ENCODE measurements at places on chromosomes 2 and 18.
A peak's percentile ranks its signal among the peaks of the same experiment; 100 is the strongest.

- no peak for DNase-seq
These were observed 11.1 kb downstream of the RHOB start for GRCh38 chr2:20457661-20458630.

DNA sequence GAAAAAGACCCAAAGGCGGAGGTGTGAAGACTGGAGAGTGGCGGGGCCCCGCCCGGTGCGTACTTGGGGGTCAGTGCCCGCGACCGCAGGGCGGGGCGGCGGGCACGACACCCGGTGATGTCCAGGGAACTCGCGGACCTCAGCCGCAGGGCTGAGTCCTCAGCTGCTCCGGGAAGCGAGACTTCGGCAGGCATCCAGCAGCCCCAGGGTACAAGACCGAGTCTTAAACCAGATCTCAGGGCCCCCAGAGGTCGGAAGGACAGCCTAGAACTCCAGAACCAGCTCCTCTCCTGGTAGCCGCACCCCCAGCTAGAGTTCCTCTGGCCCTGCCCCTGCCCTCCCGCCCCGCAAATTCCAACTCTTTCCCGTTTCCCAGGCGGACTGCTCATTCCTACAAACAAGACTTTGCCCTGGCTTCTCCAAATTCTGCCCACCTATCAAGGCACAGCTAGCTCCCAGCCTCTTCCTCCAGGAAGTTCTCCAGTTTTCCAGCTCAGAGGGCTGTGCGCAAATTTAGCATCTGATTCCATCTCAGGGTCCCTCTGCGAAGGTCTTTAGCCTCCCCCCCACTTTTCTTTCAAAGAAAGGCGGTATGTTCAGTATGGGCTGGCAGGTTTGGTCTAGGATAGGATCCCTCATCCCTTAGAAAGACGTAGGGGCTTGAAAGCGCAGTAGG is 26.0 kb upstream of the NOTO start:
- no peak for DNase-seq

DNA sequence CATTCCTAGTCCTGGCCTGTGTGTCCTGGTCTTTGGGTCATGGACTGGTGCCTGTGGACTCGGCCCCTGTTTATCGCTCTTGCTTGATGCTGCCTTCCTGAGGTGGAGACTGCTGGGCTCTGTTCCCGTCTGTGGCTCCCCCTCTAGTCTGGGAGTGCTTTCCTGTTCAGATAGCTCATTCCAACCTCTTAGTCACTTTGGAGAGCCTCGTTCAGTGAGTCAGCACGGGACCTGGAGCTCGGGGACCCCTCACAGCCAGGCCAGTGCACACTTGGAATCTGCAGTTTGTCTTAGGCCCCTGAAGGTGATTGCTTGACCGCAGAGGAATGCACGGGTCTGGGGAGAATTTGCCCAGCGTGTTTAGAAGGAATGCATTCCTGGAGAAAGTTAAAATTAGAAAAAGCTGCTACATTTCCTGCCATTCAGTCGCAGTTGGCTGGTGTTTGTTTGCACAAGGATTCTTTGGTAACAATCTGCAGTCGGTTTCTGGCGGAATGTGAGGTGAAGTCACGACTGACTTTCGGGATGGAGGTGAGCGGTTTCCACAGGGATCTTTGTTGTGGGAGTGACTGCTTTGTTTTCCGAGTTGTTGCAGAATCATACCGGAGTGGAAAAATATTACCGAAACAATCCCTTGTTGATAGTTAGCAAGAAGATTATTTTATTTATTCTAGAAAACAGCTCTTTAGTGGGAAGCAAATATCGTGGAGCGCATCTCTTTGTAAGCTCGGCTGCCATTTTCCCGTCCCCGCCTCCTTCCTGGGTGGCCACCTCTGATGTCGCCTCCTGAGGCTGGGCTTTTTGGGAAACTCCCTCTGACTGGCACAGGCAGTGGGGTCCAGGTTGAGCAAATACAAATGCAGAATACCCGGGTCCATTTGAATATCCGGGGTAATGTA is 29.6 kb downstream of the SH3BP4 start:
- DNase-seq: no peak

- no peak for DNase-seq
These were observed 20.7 kb downstream of the SLC19A3 start for GRCh38 chr2:227696990-227697679.

DNA sequence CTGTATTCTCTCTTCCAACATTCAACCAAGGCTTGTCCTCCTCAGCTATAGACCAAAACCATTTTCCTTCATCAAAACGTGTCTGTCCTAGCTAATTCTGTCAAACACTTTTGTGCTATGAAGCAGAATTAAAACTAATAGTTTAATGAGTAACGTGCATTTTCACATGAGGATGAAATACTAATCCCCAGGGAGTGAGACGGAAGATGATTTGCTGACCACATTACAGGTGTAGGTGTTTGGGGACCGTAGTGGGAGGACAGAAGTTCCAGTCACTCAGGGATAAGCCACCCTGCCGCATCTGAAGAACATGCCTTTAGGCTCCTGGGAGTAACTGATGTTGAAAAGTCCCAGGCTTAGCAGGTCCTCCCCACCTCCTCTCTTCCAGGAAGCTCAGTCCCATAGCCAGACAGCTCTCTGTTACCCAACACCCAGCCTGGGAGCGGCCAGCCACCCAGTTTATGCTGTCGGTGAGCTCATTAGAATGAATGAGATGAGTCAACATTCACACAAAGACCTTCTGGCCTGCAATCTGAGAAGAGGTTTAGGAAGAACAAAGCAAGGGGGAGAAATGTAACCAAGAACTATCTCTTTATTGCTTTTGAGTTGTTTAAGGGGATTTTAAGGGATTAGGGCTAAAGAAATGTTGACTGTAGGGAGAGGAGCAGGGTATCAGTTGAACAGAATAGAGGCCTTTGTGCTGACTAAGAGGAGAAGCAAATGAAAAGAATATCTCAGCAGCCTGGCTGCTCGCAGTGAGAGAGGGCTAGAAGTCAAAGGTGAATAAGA is 122.5 kb downstream of the FOXI3 start:
- no peak for DNase-seq

GRCh38 chr2:196249171-196249570 is 77.8 kb upstream of the STK17B start:
- DNase-seq: no peak

- no peak for DNase-seq
These were observed 231.4 kb downstream of the EIPR1 start for GRCh38 chr2:3146175-3146574.

DNA sequence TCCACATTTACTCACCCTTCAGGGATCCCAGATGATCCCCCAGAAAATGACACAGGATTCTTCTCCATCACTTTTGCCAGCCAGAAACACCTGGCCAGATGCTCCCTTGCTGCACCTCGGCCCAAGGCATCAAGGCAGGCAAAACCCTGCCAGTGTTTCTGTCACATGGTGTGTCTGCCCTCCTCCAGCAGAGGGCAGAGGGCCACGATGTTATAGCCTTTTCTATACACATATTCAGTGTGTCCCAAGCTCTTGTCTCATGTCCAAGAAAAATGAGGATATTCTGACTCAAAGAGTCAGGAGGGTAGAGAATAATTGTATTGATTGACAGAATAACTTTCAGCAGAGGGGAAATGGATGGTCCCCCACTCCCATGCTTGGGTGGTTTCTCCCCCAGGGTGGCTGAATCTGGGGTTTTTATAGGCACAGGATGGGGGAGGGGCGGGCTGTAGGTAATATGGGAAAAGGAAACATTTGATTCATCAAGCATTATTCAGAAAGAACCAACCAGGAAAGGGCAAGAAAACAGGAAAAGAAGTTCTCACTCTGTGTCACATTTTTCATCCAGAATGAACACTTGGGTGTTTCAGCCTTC is 933.9 kb downstream of the TRIB2 start:
- DNase-seq: no peak

GRCh38 chr18:26993568-26993967 is 128.1 kb upstream of the AQP4 start:
- DNase-seq: no peak

DNA sequence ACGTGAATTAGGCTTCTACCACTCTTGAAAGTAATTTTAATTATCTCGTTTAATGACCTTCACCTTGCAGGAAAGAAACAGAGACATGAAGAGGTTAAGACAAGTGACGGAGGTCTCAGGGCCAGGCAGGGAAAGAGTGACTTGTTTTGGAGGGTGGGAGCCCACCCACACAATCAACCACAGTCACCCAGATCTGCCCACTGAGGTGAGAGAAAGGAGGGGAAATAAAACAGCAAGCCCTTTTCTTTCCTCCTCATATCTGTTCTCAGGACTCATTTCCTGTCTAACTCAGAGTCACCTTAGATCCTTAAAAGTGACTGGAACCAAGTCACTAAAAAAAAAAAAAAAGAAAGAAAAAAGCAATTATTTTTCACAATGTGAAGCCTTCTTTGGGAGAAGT is 26.8 kb downstream of the ATP8B1 start:
- no peak for DNase-seq

- DNase-seq: no peak
These were observed 92.0 kb downstream of the ARMC9 start for GRCh38 chr2:231290321-231291015.

DNA sequence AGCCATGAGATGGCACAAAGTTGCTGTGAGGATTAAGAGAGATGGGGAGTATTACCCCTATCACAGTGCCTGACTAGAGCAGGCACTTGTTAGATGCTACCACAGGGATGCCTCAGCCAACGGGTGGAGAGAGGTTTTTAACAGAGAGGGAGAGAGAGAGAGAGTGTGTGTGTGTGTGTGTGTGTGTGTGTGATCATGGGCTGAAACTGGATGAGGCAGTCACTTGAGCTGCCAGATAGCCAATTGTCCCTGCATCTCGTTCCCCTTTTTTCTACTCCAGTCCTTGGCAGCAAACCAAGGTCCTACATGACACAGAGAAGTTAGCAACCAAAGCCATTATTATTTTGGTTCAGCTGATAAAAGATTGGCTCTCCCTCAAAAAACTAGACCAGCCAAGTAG is 3.0 kb downstream of the CD8A start:
- DNase-seq: no peak

DNA sequence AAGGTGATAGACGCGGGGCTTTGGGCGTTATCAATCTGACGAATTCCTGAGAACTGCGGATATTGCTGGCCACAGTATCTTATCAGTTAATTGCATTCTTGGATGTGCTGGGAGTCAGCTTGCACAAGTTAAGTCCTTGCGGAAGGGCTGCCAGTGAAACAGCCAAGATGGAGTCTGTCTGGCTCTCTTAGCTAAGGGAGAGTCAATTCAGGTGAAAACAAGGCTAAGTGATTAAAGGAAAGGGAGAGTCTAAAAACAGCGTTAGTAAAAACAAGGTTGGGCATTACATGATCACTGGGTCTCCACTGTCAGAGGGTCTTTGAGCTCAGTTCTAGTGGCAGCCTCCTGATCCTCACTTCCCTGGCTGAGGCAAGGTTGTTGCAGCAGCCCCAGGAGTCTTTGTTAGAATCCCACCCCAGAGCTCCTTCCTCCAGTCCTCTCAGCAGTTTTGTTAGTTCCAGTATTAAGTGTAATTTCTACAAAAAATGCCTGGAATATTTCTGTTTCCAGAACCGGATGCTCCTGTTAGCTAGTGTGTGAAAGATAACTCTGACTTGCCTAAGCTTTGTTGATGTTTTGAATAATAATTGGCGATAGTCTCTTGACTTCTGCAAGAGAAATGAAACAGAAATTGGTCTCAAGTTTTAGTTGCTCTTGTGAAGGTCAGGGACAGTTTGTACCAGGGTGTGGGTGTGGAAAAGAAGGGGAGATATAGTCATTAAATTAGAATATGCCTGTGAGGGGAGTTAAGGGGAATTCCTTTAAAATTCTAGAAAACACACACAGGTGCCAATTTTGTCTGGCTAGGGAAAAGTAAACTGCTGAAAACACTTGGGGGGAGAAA is 10.6 kb downstream of the CFLAR start:
- no peak for DNase-seq

GRCh38 chr2:83113953-83114352 is 1345.1 kb downstream of the SUCLG1 start:
- no peak for DNase-seq

GRCh38 chr18:44838971-44839666 is 158.4 kb downstream of the SETBP1 start:
- DNase-seq: peak; percentile 50

DNA sequence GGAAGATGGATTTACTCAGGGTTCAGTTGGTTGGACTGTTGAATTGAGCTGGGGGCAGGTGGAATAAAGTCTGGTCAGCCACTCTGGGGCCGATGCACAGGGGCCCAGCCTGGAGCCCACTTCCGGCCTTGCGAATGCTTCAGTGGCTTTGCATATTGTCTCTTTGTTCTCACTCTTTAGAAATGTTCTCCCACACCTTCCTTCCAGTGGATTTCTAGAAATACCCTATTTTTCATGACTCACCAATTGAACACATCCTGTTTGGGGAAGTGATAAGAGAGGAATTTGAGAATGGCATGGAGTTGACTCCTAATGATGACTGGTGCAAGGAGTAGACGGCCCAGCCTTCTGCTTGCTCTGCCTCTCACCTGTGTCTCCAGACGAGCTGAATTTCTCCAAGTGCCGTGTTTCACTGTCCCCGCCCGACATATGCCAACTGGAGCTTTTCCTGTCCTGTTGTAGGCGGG is 28.1 kb downstream of the ASAP2 start:
- no peak for DNase-seq

- no peak for DNase-seq
These were observed 711.5 kb upstream of the KLHL29 start for GRCh38 chr2:22673529-22673928.

GRCh38 chr18:5892823-5893431 is 2.4 kb downstream of the TMEM200C start:
- DNase-seq: no peak

DNA sequence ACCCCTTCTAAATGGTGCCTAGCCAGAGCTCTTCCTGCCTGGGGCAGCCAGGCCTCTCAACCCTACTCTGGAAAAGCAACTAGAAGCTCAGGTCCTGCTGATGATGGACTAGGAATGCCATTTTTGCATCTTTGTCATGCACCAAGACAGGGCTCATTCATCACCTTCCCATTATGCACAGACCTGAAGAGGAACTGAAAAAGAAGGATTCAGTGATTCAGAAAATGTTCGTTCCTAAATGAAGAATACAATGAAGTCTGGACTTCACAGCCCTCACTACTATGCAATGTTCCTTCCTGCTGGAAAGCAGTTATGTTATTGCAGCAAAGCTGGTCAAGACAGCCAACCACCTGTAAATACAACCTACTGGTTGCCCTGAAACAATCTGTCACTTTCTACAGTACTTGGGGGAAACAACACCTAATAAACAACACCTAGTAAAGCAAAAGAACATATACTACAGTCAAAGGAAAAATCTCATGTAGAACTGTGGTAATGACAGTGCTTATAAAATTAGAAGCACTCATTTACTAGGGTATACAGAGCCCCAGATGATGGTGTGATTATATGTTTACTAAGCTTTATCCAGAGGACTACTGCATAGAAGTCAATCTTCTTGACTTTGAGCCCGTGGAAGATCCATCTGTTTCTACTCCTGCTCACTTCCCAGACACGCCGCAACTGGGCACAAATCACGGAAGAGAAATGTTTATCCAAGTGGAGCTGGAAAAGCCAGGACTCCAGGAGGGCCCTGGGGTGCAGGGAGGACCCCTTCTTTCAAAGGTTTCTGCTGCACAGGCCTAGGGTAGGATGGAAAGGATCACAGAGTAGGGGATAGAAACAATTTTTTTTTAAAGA is 103.1 kb upstream of the THOC1 start:
- no peak for DNase-seq

GRCh38 chr2:206096876-206097275 is 10.9 kb upstream of the INO80D start:
- no peak for DNase-seq

- no peak for DNase-seq
These were observed 37.8 kb downstream of the SCN9A start for GRCh38 chr2:166337932-166338331.

Measured in stimulated activated CD4-positive, alpha-beta T cell treated with anti-CD3 and anti-CD28 coated beads, Interleukin-1b, Interleukin-23, amount 100 ng/mL, for 24 hours (primary cell).